ENCODE measurements at places on chromosomes 2 and 18.

DNA sequence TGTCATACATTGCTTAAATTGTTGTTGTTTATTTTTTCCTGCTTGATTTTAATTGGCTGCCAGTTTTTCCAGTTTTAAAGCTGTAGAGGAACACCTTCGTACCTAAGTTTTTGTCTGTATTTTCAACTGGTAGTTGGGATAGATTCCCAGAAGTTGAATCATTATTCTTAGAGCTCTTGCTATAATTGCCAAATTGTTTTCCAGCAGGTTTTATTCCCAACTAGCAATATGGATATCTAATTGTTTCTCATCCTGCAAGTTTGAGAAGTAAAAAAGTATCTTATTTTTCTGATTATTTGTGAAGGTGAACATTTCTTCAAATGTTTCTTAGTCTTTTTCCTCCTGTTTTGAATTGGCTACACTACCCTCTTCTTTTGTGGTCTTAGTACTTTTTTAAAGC, 6.7 kb downstream of the SMARCAL1 start:
- DNase-seq, result no peak

DNA sequence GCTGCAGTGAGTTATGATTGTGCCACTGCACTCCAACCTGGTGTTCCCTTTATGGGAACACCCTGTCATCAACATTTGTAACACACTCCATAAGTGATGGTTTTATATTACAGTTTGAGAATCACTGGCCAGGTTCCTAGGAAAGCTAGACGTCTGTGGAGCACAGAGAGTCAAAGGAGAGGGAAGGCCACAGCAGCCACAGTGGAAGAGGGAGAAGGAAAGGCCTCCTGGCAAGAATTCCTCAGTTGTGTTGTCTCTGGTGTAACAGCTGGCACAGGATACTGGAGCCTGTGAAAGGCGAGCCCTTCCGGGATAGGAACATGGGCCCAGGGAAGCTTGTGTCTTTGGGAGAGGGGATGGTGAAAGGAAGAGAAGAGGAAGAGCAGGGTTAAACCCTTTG, 360.5 kb upstream of the PIK3C3 start:
- no peak for DNase-seq

DNA sequence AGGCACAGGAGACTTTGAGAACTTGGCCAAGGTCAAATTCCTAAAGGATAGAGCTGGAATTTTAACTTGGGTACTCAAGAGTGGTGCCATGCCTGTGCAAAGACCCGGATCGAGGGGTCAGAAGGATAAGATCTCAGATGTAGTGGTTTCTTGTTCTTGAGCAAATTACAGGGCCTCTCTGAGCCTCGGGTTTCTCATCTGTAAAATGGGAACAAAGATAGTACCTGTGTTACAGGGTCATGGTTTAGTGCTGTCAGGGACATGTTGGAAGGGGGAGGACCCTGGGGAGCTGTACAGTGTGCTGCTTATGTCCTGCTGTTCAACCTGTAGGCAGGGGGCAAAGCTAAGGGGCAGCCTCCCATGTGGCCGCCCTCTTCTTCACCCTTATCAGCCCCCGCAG, 173.5 kb upstream of the HAAO start:
- no peak for DNase-seq

GRCh38 chr2:46601328-46601963, 122.1 kb downstream of the TMEM247 start:
- peak; percentile 20 for DNase-seq

- DNase-seq, result no peak
Measured at GRCh38 chr18:3230401-3231334, 10.9 kb upstream of the MYOM1 start.

DNA sequence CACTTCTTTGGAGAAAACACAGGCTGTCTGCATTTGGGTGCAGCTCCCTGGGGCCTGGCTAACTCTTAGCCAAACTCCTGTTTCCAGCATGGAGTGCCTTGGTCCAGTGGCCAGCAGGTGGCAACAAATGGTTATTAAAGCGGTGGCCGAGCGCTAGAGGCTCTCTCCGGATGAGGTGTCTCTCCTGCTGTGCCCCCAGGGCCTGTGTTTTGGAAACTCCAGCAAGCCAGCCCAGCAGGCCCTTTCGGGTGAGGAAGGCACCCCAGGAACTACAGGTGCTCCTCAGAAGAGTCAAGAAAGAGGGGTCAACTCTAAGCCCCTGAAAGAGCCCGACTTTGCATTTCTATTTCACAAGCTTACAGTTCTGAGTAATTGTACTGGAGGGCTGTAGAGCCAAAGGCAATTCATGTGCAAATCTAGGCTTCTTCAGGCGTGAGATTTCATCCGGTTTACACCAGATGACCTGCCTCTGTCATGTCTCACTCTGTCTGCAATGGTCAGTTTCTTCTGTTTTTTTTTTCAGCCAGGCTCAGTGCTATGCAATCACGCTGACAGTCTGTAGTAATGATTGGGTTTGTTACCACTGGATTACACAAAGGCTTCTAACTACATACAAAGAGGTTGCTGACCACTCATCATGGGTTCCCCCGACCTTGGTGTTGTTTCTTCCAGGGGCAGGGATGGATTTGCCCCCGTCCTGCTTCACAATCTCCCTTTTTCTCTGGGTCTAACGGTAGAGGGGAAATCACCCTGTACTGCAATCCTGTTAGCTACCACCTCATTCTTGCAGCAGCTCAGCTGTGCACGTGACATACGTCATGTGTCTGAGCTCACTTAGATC, 7.6 kb upstream of the CHRNA1 start:
- DNase-seq, result peak; percentile 87

DNA sequence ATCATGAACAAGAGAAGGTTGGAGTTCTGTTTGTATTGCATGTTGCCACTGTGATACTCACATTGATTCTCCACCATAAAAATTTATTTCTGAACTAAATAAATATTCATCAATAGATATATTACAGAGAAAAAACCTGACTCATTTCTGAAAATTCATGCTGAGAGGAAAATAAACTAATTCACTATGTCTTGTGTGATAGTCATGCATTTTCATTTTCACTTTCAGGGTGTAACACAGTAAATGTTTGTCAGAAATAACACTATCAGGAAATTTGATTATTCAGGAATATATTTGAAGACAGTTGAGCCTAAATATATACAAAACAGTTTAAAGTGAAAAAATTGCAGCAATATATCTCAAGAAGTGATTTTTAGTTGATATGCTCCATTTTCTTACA, 335.2 kb downstream of the KCNJ3 start:
- no peak for DNase-seq

GRCh38 chr2:228533156-228533555, 351.7 kb upstream of the SPHKAP start:
- DNase-seq, result no peak

- peak; percentile 72 for DNase-seq
Measured at GRCh38 chr2:231557571-231558217, 27.4 kb upstream of the NMUR1 start.

GRCh38 chr2:1823187-1824169, 79.2 kb upstream of the PXDN start:
- DNase-seq, result no peak

- DNase-seq, result no peak
Measured at GRCh38 chr2:65175894-65176530, 46.1 kb upstream of the RAB1A start.

DNA sequence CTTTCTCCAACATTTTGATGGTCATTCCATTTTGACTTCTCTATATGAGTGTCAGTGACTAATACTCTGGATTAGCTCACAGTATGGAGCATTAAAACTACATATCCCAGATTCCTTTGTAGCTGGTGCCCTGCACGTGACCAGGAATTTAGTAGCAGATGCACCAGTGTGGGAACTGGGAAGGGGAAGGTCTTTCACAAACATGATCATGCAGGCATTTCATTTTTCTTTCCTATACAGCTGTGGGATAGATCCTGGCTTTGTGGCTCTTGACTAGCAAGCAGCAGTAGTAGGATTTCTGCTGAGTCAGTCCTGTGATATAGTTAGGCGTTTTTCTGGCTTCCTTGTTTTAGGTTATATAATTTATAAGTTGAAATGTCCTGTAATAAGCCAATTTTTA, 971.0 kb upstream of the CDH2 start:
- peak; percentile 65 for DNase-seq

DNA sequence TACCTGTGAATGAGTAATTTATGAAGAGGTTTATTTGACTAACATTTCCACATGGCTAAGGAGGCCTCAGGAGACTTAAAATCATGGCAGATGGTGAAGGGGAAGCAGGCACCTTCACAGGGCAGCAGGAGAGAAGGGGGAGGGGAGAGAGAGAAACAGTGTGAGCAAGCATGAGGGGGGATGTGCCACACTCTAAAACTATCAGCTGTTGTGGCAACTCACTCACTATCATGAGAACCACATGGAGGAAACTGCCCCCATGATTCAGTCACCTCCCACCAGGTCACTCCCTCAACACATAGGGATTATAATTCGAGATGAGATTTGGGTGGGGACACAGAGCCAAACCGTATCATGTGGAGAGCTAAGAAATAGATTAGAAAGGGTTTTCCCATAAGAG, 309.0 kb downstream of the RDH14 start:
- no peak for DNase-seq
